NCI-H2107 (cell line): ENCODE measurements at places on chromosomes 6 and 20.

- no peak for DNase-seq
These were observed 474.0 kb downstream of the TFAP2B start for GRCh38 chr6:51292659-51293058.

DNA sequence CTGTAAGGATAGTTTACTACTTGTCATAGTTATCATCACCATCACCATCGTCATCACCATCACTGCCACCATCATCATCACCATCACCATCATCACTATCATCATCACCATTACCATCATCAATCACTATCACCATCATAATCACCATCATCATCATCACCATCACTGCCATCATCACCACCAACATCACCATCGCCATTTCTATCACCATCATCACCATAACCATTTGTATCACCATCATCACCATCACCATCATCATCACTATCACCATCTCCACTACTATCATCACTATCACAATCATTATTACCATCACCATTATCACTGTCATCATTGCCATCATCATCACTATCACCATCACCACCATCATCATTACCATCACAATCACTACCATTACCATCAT lies 655.5 kb upstream of the DEFB115 start:
- no peak for DNase-seq

DNA sequence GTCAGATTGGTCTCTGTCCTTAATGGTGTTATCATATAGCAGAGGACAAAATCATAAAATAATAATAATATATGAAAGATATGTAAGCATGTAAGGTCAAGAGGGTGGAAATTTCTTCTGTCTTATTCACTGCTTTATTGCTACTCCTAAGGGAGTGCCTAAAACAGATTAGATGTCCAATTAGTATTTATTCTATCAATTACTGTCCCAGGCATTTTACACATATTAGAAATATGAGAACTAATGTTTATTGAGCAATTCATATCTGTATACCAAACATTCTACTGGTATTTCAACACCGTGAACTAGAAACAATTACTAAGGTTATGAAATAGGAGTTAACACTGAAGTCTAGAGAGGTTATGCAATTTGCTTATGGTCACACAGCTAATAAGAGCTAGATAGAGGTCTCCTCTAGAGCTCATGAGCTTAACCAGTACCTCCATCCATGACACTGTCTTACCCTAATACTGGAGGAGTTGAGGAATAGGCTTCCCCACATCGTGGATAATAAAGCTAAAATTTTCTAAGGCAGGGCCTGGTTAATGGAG lies 302.3 kb downstream of the PLCB1 start:
- no peak for DNase-seq

- no peak for DNase-seq
These were observed 26.8 kb downstream of the PTCHD4 start for GRCh38 chr6:48084201-48084600.

DNA sequence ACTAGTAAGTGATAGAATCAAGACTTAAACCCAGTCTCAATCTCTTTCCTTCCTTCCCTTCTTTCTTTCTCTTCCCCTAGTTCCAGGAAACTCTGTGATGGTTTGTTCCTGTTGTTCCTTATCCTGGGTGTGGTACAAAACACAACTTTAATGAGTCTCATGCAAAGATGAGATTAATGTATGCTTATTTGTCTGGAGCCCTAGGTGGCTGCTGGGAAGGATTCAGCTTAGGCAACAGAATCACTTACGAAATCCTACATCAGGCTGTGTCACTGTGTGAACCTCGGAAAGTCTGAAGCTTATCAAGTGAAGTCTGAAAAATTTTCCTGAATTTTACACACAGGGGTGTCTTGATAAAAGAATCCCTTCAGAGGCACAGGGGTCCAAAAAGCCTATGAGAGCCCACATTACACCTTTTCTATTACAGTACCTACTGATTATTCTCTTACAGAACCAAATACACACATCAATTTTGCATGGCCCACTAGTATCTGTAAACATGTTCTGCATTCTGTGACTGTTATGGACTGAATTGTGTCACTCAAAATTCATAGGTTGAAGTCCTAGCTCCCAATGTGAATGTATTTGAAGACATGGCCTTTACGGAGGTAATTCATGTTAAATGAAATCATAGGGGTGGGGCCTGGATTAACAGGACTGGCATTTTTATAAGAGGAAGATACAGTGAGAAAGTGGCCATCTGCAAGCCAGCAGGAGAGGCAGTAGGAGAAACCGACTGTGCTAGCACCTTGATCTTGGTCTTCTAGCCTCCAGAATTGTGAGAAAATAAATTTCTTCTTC lies 144.7 kb downstream of the MYB start:
- DNase-seq = no peak

GRCh38 chr6:20691185-20691584 lies 156.9 kb downstream of the CDKAL1 start:
- no peak for DNase-seq

GRCh38 chr6:33028220-33028849 lies 18.9 kb upstream of the HLA-DOA start:
- no peak for DNase-seq

- DNase-seq = no peak
These were observed 7.1 kb downstream of the TDP2 start for GRCh38 chr6:24659561-24659960.

- no peak for DNase-seq
These were observed 122.9 kb downstream of the FAM120B start for GRCh38 chr6:170429450-170429849.

DNA sequence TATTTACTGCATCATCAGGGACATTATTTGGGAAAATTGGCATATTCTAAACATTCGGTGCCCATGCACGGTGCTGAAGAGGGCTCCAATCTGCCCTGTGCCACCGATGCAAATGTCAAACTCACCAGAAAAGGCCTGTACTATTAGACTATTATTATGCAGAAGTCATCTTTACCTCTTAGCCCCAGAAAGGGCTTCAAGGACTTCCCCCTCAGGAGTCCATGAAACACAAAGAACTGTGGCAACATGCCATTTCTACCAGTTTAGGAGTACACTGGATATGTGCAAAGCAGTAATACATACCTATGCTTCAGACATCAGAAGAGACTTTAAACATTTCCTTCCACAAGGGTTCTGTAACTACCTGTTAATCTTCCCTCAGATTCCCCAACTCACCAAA lies 8.6 kb downstream of the DIDO1 start:
- DNase-seq = no peak
